Stimulated activated CD8-positive, alpha-beta memory T cell treated with anti-CD3 and anti-CD28 coated beads, Interleukin-15, amount 100 ng/mL, for 24 hours (primary cell): ENCODE measurements at places on chromosomes 5 and 9.

- no peak for DNase-seq
Measured at GRCh38 chr5:42020788-42021530, 95.9 kb downstream of the FBXO4 start.

DNA sequence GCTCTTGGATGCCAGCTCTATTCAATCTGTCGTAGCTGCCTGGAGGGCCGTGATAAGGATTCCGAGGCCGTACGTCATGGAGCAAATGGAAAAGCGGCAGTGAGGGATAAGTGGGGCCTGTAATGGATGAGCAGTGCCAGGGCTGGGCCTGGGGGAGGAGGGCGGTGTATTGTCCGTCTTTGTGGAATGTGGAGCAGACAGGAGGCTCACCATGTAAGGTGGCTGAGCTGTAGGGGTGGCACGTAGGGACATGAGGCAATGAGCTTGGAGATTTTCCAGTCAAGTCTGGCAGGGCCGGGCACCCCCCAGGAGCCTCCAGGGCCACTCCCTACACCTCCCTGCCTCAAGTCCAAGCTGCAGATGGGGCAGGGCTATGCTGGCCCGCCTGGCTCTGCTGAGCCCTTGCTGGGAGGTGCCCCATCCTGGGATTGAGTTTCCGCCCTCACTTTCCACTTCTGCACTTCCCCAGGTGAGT, 29.2 kb downstream of the NCS1 start:
- DNase-seq, result no peak

DNA sequence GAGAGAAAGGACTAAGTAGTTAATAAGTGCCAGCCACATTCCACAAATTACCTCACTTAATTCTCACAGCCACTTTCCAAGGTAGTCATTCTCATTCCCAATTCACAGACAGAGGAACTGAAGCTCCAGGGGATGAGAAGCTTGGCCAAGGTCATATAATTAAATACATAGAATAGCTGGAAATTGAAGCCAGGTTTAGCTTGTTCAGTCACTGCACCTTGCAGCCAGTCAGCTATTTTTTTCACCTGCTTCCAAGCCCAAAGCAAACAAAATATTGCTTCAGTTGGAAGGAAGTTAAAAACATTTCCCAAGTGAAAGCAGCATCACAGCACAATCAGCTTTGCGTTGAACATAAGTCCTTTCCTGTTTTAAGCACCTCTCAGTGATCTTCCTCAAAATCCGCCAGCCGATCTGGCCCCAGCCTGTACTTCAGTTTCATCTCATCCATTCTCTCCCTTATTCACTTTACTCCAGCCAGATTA, 4.8 kb downstream of the ALDH1A1 start:
- no peak for DNase-seq

DNA sequence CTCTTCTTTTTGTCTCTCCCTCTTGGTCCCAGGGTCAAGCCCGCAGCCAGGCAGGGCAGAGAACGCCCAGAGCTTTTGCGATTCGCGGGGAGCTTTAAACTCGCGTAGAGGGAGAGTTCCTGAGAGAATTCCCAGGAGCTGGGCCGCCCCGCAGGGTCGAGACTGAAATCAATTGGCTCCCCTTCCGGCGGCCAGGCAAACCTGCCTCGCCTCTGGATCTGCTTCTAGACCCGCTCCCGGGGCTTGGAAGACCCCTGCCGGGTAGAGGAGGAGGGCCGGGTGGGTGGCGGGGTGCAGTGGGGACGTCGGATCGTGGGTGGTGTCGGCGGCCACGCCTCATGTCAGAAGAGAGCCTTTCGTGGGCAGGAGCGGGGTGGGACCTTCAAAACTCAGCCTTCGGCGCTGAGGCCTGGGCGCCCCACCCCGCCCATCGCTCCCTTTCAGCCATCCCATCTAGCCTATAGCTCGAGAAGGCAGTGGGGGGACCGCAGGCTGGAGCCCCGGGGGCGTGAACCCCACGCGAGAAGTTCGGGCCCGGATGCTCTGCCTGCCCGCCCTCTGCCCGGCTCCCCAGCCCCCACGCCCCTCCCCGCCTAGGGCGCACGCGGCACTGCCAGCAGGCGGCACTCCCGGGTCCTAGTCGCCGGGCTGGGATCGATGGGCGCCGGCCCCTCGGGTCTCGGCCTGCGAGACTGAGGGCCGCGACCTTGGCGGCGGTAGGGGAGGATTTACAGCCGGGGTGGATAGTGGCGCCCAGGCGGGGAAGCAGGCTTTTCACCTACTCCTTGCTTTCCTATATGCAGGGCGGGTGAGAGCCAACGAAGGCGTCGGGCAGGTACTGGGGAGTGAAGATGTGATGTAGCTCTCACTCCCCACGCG, 6.1 kb downstream of the PRDM6 start:
- DNase-seq, result no peak

DNA sequence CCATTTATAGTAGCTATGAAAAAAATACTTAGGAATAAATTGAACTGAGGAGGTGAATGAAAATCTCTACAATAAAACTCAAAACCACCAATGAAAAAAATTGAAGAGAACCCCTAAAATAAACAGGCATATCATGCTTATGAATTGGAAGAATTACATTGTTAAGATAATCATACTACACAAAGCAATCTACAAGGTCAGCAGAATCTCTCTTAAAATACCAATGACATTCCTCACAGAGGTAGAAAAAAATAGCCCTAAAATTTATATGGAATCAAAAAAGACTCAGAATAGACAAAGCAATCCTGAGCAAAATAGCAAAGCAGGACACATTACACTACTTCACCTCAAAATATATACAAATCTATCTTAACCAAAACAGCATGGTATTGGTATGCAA, 23.2 kb downstream of the PRDM9 start:
- no peak for DNase-seq

DNA sequence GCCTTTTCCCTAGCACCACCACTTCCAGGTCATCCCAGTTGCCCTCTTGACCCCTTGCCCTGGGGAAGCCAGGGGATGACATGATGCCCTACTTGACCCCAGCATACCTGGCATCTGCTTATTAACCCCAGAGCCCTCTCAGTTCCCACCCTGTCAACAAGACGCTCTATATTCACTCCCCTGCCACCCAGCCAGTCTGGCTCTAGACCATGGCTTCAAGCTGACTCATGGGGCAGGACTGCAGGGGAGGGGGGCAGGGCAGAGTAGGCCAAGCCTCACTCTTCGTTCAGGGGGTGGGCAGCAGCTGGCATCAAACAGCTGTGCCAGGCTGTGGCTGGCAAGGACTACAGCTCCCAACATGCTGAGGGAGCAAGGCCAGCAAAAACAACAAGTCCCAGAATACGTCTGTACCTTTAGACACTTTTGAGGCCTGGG, 5.3 kb downstream of the ATOSB start:
- DNase-seq, result no peak

GRCh38 chr5:31725996-31726395, 87.1 kb downstream of the PDZD2 start:
- no peak for DNase-seq

DNA sequence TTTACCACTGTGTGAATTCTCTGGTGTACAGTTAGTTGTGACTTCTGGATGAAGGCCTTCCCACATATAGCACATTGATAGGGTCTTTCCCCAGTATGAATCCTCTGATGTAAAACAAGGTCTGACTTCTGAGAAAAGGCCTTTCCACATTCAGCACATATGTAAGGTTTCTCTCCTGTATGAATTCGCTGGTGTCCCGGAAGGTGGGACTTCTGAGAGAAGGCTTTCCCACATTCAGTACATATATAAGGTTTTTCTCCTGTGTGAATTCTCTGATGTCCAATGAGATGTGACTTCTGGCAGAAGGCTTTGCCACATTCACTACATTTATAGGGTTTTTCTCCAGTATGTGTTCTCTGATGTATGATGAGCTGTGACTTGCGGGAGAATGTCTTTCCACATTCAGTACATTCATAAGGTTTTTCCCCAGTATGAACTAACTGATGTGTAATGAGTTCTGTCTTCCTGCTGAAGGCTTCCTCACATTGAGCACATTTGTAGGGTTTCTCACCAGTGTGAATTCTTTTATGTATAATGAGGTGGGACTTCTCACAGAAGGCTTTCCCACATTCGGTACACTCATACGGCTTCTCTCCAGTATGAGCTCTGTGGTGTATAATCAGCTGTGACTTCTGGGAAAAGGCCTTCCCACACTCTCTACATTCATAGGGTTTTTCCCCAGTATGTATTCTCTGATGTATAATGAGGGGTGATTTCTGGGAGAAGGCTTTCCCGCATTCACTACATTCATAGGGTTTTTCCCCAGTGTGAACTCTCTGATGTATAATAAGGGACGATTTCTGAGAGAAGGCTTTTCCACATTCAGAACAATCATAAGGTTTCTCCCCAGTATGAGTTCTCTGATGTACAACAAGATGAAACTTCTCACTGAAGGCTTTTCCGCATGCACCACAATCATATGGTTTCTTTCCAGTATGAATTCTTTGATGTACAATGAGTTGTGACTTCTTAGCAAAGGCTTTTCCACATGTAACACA, 9.1 kb downstream of the ZNF300 start:
- no peak for DNase-seq

DNA sequence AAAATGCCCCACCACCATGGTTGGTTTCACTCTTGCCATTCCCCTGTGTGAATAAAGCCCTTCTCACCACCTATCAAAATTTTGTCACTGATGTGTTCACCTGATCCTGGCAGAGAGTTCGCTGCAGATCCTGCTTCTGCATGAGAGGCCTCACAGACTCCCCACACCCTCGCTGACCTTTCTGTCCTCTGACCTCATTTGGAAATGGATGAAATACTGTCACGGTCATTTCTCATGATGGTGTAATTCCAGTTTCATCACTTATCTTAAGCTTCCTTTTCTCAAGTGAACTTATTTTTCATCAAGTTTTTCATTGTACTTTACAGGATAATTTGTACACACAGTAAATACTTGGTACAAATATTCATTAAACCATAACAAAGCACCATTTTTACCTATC, 131.3 kb downstream of the FRMD3 start:
- no peak for DNase-seq

DNA sequence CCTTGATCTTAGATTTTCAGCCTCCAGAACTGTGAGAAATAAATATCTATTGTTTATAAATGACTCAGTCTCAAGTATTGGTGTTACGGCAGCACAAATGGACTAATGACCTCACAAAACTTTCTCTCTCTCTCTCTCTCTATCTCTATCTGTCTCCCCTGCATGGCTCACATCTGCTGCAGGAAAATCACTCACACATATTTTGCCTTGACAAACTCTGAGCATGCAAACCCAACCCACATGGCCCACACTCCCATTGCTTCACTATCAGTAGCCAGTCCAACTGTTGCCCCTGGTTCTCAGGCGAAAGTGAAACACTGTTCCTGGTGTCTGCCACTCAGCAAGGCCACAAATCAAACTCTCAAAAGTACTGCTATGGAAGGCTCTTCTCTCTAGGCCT, 66.4 kb upstream of the PIK3R1 start:
- no peak for DNase-seq

GRCh38 chr5:82991678-82992323, 85.4 kb downstream of the TMEM167A start:
- DNase-seq, result no peak

GRCh38 chr5:81842795-81843398, 92.0 kb upstream of the SSBP2 start:
- no peak for DNase-seq
